Amniotic epithelial cell (primary cell): ENCODE measurements at places on chromosomes 5 and 9.

GRCh38 chr9:125470767-125471580 lies 209.3 kb downstream of the GAPVD1 start:
- no peak for DNase-seq

DNA sequence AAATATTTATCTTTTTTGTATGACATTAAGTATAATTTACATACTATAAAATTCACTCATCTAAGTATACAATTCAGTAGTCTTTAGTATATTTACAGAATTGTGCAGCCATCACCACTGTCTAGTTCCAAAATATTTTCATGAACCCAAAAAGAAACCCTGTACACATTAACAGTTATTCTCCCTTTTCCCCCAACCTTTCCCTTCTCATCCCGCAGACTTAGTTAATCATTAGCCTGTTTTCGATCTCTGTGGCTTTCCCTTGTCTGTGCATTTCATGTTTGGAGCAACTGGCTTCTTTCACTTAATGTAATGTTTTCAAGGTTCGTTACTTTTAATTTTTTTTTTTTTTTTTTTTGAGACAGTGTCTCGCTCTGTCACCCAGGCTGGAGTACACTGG lies 37.5 kb downstream of the MTREX start:
- no peak for DNase-seq

GRCh38 chr5:17216974-17217492 lies 398 bp upstream of the BASP1 start:
- DNase-seq: peak; percentile 69

DNA sequence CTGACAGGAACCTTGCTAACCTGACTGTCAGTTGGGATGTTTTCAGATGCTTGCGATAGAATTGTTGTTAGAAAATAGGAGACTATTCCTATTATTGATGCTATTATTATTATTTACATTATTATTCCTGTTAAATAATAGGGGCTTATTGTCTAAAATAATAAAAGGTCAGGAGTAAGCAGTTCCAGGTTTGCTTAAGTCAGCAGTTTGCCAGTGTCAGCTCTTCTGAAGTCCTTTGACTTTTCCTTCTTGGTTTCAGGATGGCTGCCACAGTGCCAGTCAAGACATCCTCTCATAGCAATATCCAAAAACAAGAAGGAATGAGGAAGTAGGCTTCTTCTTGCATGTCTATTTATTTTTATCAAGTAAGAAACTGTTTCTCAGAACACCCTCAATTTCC lies 141.7 kb upstream of the MARCHF11 start:
- DNase-seq: no peak

DNA sequence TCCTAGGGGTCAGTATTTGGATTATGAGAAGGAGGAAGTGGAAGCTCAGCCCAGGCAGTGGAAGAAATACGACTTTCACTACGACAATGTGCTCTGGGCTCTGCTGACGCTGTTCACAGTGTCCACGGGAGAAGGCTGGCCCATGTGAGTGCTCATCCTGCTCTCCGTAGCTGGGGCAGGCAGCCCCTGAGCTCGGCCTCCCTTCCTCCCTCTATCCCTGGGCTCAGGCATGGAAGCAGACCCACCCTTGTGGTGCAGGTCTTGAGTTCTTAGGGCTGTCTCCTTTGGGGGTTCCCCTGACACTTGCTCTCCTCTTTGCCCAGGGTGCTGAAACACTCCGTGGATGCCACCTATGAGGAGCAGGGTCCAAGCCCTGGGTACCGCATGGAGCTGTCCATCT lies 180.1 kb downstream of the CACNA1B start:
- DNase-seq: no peak

GRCh38 chr9:122226142-122226757 lies 2.5 kb downstream of the LHX6 start:
- no peak for DNase-seq

DNA sequence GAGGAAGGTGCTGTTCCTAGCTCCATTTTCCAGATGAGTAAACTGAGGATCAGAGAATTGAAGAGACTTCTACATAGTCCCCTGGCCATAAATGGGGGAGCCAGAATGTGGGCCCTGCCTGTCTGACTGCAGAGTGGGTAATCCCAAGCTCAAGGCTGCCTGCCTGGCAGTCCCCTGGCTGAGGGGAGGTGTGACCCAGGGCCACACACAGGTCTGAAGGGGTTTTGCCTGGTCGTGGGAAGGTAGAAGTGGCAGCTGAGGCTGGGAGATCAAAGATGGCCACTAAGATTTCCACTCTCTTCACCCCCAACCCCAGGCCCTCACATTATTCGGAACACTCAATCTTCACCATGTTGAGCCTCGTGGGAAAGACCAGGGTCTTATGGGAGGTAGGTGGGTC lies 176.3 kb downstream of the MACROH2A1 start:
- no peak for DNase-seq
